SK-MEL-5 (cell line): ENCODE measurements at places on chromosomes 7 and 10. TPM values are rescaled to one million over a fixed set of nuclear protein-coding genes. Genes with fewer than 3 reads are reported as not detected.

CXCL12 gene
- 0.37 and 0.67 TPM in 2 replicates for total RNA-seq

CYP2W1 gene
- not detected in 2 replicates for total RNA-seq

SEMA3A gene
- 10.0 and 13.1 TPM in 2 replicates for total RNA-seq

STEAP4 gene
- not detected in 2 replicates for total RNA-seq

GPRIN2 gene
- total RNA-seq = not detected in 2 replicates

RAB19 gene
- not detected in 2 replicates for total RNA-seq

BMS1 gene
- total RNA-seq = 18.6 and 19.0 TPM in 2 replicates

NUTM2E gene
- 0.03 and 0.27 TPM in 2 replicates for total RNA-seq

SLC18A3 gene
- total RNA-seq = 0.11 TPM in 1 of 2 replicates, not detected in the other

GLUD1 gene
- 110 and 122 TPM in 2 replicates for total RNA-seq

SLC29A4 gene
- total RNA-seq = 8.8 and 9.4 TPM in 2 replicates

IFIT2 gene
- total RNA-seq = 1.7 and 2.0 TPM in 2 replicates
